Activated CD8-positive, alpha-beta memory T cell treated with anti-CD3 and anti-CD28 coated beads for 1 hour (primary cell): ENCODE measurements at places on chromosomes 11 and 22.
A peak's percentile ranks its signal among the peaks of the same experiment; 100 is the strongest.

GRCh38 chr11:116707746-116708145, 65.0 kb downstream of the BUD13 start:
- no peak for DNase-seq

DNA sequence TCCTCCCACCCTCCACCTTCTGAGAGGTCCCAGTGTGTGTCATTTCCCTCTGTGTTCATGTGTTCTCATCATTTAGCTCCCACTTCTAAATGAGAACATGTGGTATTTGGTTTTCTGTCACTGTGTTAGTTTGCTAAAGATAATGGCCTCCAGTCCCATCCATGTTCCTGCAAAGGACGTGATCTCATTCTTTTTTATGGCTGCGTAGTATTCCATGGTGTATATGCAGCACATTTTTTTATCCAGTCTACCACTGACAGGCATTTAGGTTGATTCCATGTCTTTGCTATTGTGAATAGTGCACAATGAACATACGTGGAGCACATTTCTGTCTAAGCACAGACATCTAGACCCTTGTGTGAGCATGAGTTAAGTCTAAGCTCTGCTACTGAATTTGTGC, 5.7 kb downstream of the CD3E start:
- DNase-seq, result no peak

GRCh38 chr11:117443266-117444186, 115.9 kb downstream of the CEP164 start:
- no peak for DNase-seq

DNA sequence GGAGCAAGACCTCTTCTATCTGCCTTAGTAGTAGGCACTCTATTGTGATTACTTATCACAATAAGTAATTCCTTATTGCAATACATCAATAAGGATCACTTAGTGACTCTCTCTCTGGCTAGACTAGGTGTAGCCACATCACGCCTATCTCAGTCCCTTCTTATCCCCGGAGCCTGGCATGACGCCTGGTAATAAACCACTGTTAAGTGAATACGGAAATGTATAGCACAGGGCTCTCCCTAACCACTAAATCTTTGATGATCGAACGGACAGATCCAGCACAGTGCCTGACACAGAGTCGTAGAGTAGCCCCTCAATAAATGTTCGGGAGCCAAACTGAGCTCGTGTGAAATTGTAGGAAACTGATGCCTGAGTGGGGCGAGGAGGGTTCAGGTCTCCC, 143.3 kb downstream of the FBXO7 start:
- DNase-seq, result no peak

DNA sequence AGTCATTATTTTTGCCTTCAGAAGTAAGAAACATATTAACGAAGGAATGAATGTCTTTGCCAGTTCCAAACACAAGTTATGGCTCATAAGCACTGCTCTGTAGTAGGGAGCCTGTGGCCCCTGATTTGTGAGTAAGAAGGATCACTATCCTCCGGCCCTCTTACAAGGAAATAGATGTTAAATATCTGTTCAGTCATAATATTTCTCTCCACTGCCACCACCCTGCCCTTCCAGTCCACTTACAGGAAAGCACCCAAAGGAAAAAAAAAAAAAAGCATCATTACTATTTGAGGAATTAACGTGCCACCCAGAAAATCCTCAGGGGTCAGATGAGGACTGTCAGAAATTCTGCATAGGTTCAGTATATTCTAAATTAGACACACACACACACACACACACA, 123.4 kb downstream of the ETS1 start:
- no peak for DNase-seq

DNA sequence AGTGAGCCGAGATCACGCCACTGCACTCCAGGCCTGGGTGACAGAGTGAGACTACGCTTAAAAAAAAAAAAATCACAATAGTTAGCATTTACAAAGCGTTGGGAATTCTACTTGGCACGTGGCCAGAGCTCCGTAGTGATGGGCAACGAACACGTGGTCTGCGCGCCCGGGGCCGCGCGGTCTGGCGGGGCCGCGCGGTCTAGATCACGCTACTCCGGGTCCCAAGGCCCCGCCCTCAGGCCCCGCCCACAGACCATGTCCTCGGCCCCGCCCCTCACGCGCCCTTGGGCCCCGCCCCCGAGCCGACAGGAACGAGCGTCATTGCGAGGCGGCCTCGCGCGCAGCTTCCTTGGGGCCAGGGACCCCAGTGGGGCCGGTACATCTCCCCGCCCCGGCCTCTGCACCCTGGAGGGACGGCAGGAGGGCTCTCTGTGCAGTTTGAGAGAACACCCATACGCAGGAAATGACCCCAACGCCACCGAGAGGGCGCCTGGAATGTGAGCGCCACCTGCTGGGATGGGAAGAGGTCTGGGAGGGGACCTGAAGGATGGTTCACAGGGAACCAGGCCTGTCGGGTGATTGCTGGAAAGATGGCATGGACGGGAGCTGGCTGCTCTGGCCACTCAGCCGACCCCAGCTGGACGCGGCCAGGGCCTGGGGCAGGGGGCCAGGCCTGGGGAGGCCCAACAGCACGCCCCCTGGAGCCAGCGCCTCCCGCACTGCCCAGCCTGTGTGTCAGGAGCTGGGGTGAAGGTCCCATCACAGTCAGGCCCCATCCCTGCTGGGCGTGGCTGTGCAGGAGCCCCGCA, 2.0 kb upstream of the PTDSS2 start:
- peak; percentile 96 for DNase-seq

DNA sequence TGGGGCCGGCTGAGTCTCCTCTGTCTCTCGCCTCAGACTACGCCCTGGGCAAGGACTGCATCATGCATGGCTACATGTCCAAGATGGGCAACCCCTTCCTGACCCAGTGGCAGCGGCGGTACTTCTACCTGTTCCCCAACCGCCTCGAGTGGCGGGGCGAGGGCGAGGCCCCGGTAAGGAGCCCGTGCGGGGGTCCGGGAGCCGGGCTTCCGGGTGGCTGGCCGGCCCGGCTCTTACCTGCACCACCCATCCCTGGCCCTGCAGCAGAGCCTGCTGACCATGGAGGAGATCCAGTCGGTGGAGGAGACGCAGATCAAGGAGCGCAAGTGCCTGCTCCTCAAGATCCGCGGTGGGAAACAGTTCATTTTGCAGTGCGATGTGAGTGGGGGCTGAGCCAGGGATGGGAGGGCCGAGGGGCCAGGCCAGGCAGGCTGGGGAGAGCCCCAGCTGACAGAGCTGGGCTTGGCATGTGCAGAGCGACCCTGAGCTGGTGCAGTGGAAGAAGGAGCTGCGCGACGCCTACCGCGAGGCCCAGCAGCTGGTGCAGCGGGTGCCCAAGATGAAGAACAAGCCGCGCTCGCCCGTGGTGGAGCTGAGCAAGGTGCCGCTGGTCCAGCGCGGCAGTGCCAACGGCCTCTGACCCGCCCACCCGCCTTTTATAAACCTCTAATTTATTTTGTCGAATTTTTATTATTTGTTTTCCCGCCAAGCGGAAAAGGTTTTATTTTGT, 4.1 kb upstream of the ANKRD13D start:
- no peak for DNase-seq

DNA sequence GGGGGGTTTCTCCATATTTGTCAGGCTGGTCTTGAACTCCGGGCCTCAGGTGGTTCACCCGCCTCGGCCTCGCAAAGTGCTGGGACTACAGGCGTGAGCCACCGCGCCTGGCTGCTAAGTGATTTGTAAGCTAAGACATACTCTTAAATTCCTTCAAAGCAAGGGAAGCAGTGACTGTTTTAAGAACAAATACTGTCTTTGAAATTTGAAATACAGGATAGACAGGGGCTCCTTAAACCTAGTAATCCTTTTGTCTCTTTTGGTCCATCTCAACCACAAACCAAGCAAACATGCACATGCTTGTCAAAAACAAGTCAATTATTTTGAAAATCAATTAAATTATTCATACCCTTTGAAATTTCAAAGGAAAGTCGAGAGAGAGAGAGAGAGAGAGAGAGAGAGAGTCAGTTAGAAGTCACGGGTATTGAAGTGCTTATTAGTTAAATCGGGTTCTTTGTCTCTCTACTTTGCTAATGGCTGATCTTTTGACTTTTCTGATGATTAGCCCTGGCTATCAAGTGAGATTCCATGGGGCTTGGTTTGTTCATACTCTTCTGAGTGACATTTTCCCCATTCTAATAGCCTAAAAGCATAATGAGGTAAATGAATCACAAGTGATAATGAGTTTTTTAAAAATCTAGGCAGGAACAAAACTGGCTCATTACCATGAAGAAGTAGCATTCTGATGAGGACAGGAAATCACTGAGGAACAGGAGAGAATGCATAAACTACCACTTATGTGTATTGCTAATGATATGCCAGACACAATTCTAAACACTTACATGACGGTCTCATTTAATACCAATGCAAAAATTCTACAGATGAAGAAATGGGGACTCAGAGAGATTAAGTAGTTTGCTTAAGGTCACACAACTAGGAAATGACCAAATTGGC, 48.0 kb downstream of the MCHR1 start:
- no peak for DNase-seq

DNA sequence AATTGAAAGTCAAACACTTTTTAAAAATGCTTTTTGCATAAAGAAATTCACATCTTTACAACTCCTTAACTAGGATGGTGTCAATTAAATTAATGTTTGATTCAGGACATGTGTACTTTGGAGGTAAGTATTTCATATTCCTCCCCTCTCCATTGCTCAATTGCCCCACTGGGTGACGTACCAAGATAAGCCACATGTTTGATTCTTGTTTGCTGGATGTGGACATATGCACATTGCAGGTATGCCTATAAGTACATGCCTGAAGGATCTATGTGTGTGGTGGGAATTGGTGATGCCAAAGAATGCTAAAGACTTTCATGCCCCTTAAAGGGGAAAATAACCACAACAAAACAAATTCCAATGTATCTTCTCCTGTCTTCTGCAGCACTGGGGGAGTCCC, 5.8 kb downstream of the CD44 start:
- DNase-seq, result no peak

DNA sequence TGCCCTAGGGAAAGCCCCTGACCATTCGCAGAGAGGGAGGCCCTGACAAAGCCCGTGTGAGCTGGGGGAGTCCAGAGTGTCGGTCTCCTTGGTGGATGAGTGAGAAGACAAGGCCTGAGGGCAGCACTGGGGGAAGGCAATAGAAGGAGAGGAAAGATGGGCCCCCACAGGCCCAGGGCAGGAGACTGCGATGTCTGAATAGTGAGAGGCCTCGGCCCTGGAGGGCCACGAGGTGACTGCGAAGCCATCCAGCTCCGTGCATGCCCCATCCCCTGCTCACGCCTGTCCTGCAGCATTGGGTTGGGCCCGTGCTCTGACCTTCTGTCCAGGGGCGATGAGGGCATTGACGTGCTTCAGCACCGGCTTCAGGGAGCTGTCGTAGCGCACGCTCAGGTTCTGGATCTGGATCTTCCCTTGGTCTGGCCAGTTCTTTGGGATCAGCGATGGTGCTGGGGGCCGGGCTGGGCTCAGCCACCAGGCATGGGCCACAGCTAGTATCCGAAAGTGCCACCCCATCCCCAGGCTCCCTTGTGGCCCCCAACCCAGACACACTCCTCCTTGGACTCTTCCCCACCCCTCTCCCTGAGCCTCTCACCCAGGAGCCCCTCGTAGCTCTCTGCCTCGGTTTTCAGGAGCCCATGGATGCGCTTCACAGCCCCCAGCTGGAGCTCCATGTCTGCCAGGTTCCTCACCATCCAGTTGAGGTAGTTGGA, 8.3 kb upstream of the KCNJ11 start:
- DNase-seq, result no peak

- no peak for DNase-seq
These were observed 963.8 kb upstream of the CNTN5 start for GRCh38 chr11:98056945-98057344.

GRCh38 chr11:36510594-36510942, 496 bp upstream of the TRAF6 start:
- no peak for DNase-seq

GRCh38 chr11:126440276-126440675, 84.8 kb downstream of the ST3GAL4 start:
- no peak for DNase-seq

GRCh38 chr11:75198278-75198973, 42.1 kb upstream of the TPBGL start:
- DNase-seq, result no peak

DNA sequence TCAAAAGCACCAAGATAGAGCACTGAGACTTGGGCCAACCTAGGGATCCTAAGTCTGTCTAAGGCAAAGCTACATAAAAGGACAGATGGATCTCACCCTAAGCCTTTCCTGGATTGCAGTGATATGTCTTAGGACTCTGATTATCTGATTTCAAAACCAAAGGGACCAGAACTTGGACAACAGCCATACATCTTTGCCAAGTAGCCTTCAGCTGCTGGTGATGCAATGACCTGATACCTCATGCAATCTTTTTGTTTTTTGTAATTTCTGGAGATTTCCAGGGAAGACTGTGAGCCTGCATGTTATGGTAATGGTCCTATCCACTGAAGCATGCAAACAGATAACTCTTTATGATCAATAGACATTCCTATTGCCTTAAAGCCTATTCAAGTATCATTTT, 230.4 kb upstream of the MTNR1B start:
- DNase-seq, result no peak

GRCh38 chr22:20258584-20259326, 9.4 kb downstream of the RTN4R start:
- no peak for DNase-seq

- no peak for DNase-seq
These were observed 35.7 kb upstream of the CLDN5 start for GRCh38 chr22:19559956-19560355.

GRCh38 chr11:44728491-44728910, 1.7 kb downstream of the TSPAN18 start:
- no peak for DNase-seq

DNA sequence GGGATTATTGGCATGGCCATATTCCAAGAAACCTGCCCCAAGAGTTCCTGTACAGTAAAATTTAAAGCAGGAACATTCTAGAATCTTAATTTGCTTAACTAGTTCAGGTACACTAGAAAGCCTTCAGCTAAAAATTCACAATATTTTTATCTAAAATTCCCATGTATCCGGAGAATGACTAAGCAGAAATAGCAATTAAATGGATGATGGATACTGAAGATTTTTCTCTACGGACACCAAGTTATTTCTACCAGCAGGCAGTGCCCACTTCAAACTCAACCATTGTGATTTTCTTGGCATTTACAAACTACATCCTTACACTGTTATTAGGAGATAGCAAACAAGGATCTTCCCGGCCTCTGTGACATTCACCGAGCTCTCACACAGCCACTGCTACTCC, 2.9 kb downstream of the PATE3 start:
- DNase-seq, result no peak

- no peak for DNase-seq
These were observed 24.5 kb downstream of the DUSP8 start for GRCh38 chr11:1547467-1548098.

- no peak for DNase-seq
These were observed 58.4 kb downstream of the CD82 start for GRCh38 chr11:44623731-44624491.

GRCh38 chr11:72724021-72724551, 28.1 kb downstream of the ARAP1 start:
- no peak for DNase-seq
